ENCODE measurements at places on chromosomes 3 and 15.
A peak's percentile ranks its signal among the peaks of the same experiment; 100 is the strongest.

DNA sequence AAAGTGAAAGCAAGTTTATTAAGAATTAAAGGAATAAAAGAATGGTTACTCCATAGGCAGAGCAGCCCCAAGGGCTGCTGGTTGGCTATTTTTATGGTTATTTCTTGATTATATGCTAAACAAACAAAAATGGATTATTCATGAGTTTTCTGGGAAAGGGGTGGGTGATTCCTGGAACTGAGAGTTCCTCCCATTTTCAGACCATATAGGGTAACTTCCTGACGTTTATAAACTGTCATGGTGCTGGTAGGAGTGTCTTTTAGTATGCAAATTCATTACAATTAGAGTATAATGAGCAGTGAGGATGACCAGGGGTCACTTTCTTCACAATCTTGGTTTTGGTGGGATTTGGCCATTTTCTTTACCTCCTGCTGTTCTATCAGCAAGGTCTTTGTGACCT lies 707.9 kb downstream of the ZNF385D start:
- no peak for DNase-seq

- DNase-seq = no peak
Observed at GRCh38 chr3:42552830-42553229, 28.9 kb downstream of the SEC22C start.

DNA sequence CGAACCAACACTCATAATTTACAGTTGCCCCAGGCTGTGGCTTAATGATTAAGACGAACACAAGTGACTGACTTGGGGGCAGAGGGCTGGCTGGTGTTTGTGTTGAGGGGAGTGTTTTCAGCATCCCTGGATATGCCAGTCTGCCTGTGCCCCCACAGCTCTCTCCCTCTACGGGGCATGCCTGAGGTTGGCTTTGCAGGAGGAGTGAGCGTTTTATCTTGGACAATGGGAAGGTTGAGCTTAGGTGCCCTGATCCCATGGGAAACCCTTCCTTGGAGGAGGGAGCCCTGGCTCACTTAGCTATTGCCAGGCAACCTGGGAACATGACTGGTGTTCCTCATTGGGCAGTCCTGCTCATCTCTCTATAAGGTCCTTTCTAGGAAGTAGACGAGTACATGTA lies 17.6 kb downstream of the FAM107A start:
- no peak for DNase-seq

DNA sequence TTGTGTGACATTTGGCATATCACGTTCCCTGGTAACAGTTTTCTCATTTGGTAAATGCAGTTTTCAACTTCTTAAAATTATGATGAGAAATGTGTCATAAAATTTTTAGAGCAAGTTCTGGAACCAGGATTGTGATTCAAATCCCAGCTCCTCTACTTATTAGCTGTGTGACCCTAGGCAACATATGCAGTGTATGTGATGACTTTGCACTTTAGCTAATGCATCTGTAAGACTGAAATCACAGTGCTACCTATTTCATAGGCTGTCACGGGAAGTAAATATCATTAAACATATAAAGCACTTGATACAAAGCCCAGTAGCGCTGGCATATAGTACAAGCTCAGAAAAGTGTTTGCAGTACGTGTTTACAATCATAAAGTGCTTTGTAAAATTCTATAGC lies 419.4 kb downstream of the GRM7 start:
- no peak for DNase-seq

DNA sequence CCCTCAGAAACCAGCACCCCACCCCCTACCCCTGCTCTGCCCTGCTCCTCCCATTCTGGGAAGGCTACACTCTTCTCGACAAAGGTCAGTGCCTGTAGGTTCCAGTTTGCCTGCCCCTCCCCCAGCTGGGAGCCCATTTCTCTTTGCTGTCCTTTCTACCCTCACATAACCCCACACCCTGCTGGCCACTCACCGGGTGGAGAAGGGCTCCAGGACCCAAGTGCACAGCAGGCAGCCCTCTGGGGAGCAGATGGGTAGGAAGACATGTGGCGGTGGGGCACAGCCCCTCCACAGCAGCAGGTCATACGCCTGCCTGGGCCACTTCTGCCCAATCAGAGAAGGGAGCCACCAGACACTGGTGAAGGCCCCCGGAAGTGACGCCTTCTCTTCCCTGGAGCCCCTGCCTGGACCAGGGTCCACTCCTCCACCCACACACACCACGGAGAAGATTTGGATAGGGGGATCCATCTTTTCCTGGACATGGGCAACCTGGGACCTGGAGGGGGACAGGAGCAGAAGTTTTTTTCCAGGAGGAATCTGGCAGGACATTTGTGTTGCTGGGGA lies at the start of gene THPO:
Gene THPO, minus strand, starts transcription at position 326 of the 564 bp plus-strand sequence. CDS start 1,948 bp downstream, outside the sequence.
- no peak for DNase-seq

DNA sequence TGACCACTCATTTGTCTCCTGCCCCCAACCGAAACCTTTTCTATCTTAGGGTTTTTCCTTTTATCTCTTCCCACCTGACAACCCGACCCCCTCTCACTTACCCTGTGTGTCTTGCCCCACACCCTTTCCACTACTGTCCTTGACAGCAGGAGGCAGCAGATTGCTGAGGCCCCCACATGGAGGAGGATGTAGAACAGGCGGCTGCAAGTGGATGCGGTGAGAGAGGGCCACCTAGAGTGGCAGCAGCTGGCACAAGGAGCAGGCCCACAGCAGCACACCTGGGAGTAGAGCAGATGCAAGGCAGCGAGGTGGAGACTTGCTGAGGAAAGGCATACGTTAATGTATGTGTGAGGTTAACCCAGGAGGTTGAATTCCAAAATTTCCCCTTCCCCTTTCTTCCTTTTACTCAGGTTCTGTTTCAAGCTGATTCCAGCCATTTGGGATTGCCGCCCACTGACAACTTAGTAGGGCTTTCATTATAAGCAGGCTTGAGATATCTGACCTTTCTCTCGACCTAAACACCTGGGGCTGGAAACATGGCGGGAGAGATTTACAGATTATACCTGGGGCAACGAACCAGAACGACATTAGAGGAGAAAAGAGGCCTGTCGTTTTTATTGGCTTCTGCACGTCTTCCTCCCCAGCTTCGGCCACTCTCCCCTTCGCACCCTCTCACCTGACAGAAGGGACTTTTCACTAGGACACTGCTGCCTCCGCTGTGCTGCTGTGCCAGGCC lies 643 bp downstream of the SERINC4 start:
- no peak for DNase-seq

- DNase-seq = no peak
Observed at GRCh38 chr15:87294854-87295253, 961.7 kb downstream of the NTRK3 start.

GRCh38 chr15:77004189-77004588 lies 9.3 kb downstream of the PSTPIP1 start:
- DNase-seq = no peak

DNA sequence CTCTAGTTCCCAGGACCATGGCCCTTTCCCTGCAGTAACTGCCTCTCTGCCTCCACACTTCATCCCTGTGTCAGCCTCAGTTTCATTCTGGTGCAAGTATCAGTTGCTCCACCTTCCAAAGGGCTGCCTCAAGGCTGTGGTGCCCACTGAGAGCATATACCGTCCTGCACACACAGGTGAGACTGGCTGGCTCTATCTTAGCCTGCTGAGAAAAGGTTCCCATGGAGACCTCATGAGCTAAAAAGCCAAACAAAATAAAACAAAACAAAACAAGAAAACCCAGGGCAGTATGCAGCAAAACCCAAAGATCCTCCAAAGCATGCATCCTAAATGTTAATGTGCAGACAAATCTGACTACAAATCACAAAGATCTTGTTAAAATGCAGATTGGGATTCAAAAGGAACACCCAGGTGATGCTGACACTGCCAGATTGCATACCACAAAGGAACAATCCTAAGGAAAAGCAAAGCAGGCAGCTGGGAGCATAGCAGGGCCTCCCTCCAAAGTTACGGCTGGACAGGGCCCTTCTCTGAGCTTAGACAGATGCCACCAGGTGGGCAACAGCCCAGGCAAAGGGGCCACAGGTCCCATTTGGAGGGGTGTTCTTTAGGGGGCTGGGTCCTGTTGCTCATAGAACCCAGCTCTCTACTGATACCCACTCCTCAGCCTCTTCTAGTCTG lies 76.3 kb upstream of the SLCO2A1 start:
- no peak for DNase-seq

GRCh38 chr3:53259427-53260259 lies 3.8 kb upstream of the TKT start:
- DNase-seq = no peak

- no peak for DNase-seq
Observed at GRCh38 chr15:64864068-64864467, 22.4 kb downstream of the PLEKHO2 start.

GRCh38 chr3:87733671-87734367 lies 325.0 kb downstream of the CGGBP1 start:
- no peak for DNase-seq

DNA sequence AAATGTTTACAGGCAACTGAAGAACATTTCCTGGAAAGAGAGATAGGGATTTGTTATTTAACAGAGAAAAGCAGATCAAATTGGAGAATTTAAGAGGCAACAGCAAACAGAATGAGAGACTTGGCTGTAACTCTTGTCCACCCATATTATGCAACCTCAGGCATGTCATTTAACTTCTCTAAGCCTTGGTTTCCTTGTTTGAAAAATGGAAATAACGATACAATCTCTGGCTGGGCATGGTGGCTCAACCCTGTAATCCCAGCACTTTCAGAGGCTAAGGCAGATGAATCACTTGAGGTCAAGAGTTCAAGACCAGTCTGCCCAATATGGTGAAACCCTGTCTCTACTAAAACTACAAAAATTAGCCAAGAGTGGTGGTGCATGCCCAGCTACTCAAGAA lies 23.7 kb downstream of the ARRDC4 start:
- DNase-seq = no peak

DNA sequence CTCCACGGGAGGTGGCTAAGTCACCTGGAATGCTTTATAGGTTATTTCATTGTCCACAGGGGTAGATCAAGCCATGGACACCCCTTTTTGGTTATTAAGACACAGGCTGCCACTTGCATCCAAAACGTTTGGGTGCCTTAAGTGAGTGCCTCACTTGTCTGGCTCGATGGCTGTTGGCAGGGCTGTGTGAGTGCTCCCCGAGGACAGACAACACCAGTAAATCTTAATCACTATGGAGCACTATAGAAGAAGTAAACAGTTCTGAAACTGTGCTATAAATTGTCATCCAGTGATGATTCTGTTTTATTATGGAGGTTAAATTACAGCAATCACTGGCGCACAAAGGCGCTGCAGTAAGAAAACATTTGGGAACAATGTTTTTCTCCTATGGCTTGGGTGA lies 215.5 kb downstream of the CACNA2D3 start:
- DNase-seq = no peak

DNA sequence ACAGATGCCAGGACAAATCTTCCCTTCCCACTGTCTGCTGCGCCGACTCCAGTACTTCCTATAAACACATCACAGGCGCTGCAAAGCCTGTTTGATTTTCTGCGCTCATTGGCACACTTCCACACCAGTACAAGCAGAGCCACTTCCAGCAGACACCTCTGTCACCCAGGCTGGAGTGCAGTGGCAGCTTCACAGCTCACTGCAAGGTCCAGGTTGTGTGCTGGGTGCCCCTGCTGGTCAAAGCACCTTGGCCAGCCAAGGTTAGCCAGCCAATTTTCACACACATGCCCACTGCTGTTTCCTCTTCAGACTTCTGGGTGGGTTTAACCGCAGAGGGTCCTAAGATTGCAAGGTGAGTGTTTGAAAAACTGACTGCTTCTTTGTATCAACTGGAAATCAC lies 4.9 kb downstream of the CHDH start:
- no peak for DNase-seq

- DNase-seq = no peak
Observed at GRCh38 chr3:67507584-67507983, 146.8 kb downstream of the SUCLG2 start.

DNA sequence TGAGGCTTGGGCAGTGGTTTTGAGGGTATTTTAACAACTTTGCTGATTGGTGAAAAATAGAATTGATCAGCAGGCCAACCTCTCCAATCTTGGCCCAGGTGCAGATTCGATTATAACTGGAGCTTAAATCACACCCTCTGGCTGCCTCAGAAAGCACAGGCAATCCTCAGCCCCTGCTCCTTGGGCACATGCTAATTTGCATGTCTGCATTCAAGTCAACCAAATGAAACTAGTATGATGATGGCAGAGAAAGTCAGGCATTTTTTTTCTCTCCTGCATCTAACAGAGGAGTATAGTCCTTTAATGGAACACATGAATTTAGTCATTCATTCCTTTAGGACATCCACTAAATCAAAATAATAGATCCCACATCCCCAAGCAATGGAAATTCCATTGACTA lies 16.8 kb upstream of the NMNAT3 start:
- DNase-seq = no peak

DNA sequence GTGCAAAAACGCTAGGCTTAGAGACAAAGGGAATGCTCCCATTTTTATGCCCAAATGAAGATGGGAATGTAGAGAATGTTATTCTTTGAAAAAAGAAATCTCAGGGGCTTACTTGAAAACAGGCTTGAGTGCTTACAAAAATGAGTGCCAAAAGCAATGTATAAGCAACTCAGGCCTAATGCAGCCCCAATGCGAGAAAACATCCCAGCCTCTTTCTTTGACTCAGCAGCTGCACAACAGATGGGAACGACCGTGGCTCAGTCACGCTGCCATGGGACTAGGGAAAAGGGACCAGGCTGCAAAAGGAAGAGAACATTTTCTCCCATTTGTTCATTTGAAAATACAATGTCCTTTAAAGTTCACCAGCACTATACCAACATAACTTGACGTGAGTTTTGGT lies 246.4 kb upstream of the LRIG1 start:
- DNase-seq = no peak

DNA sequence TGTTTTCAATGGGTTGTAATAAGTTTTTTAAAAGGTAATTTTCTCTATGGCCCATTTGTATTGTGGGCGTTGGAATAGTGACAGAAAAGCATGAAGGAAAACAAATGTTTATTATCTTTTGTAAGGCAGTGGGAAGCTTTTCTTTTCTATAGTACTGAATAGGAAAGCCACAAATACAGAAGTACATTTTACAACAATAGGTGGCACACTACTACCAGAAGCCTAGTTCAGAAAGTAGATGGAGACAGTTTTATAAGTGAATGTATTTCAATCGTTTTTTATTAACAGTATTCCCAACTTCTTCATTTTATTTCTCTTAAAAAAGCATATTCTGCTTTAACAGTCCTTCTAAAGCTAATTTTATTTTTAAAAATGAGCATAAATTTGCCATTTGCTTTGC lies 296.7 kb downstream of the PTPRG start:
- DNase-seq = peak; percentile 14

DNA sequence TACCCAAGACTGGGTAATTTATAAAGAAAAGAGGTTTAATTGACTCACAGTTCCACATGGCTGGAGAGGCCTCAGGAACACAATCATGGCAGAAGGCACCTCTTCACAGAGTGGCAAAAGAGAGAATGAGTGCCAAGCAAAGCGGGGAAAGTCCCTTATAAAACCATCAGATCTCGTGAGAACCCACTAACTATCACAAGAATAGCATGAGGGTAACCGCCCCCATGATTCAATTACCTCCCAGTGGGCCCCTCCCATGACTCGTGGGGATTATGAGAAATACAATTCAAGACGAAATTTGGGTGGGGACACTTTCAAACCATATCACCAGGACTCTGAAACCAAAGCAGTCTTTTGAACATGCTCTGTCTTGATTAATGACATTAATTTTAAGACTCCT lies 7.0 kb downstream of the RTP3 start:
- no peak for DNase-seq

Measured in C1 segment of cervical spinal cord (tissue), 14 donors.